ENCODE measurements at places on chromosomes 4 and X.
A peak's percentile ranks its signal among the peaks of the same experiment; 100 is the strongest.

- DNase-seq = no peak
These were observed 43.5 kb upstream of the SERTM2 start for GRCh38 chrX:111467896-111468295.

DNA sequence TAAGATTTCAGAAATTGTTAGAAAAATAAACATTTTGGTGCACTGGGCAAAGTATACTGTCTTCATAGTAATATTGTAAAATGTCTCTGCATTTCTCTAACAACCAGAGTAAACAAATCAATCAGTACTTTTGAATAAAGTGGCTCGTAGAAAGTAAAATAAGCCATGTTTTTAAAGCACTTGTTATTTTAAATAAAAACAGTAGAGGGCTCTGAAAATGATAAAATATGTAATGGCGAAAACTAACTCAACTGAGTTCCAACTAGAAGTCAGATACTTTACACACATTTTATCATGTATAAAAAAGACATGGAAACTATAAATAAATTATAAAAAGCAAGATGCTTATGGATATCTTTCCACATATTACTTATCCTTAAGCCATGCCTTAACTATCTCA, 1134.4 kb downstream of the PDHA2 start:
- DNase-seq = no peak

DNA sequence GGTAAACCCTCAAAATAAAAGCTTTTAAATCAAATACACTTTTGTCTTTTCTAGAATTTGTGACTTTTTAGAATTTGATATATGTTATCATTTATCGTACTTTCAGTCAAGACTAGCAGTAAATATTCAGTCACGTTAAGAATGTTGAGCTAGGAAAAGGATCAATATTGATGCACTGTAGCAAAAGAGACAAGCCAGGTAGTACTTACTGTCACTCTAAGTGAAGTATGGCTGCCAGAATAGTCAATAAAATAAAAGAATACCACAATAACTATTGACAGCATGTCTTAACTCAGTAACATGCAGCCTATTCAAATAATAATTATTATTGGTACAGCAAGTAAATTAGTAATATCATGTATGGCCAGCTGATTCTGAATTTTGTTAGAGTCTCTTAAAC, 43.6 kb upstream of the GPRIN3 start:
- no peak for DNase-seq

GRCh38 chrX:152988536-152989291, 5.2 kb downstream of the PNMA5 start:
- no peak for DNase-seq

DNA sequence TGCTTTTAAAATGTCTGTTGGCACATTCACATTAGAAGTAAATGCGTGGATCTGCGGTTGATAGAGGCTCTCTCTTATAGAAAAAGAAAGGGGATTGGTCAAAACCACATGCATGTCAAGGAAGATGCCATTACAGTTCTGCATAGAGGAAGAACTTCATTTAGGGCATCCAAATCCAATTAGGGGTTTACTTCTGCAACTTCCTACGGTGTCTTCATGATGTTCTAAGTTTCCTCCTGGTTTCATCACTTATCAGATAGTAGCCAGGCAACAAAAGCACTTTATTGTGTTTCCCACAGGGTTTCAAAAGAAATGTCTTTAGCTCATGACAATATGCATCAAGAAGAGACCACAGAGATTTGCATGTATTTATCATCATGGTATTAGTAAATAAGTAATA, 136.0 kb upstream of the HPGD start:
- DNase-seq = no peak

- DNase-seq = no peak
These were observed 60.9 kb upstream of the IBSP start for GRCh38 chr4:87738483-87738882.

- DNase-seq = no peak
These were observed 20.4 kb upstream of the SEPSECS start for GRCh38 chr4:25180524-25181131.

DNA sequence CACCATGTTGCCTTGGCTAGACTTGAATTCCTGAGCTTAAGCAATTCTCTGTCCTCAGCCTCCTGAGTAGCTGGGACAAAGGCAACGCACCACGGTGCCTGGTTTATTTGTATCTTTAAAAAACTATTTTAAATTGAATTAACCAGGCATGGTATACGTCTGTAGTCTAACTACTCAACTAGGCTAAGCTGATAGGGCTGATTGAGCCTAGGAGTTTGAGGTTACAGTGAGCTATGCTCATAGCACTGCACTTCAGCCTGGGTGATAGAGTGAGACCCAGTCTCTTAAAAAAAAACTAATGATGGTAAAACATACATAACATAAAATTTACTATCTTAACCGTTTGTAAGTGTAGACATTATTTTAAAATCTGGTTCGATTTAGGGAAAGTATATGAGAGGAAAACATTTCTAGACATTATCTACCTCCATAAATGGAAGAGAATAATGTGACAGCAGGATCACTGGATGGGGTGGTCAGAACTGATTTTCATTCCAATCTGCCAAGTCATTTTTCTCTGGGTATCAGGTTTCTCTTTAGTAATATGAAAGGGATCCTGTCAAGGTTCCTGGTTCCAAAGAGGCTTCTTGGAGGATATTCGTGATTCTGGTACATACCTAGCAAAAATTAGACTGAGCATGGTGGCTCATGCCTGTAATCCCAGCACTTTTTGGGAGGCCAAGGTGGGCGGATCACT, 8.7 kb upstream of the ITGB1BP2 start:
- no peak for DNase-seq

GRCh38 chrX:32126997-32127396, 1055.2 kb upstream of the FTHL17 start:
- DNase-seq = no peak

DNA sequence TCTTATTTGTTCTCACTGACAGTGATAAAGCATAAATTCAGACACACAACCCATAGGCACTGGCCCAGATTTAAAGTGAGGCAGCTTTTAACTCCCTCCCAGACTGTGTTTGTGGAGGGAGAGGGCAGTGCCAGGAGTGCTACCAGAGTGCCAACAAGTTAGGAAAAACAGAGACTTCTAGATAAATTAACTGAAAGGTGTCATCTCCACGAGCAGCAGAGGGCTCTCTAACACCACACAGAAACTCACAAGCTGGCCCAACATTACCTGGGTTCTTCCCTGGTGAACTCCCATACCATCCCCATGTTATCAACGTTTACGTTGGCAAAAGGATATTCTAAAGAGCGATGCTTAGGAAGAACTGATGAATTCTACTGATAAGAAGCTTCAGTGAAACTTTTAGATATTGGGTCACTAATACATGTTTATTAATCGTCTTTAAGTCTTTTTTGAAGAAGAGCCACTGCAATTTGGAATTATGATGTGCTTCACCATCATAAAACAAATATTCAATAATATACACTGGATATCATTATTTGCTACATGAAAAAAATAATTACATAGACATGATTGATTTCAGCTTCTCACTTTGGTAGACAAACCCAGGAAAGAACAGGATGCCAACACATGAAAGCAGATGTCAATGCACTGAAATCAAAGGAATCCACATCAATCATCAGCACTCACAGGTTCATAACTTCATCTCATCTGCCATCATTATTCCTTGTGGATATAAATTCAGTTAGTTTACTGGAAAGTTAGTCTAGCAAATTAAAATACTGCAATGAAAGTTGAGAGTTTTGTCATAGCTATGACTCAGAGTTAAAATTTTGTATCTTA, 121.2 kb upstream of the NAP1L5 start:
- DNase-seq = no peak

DNA sequence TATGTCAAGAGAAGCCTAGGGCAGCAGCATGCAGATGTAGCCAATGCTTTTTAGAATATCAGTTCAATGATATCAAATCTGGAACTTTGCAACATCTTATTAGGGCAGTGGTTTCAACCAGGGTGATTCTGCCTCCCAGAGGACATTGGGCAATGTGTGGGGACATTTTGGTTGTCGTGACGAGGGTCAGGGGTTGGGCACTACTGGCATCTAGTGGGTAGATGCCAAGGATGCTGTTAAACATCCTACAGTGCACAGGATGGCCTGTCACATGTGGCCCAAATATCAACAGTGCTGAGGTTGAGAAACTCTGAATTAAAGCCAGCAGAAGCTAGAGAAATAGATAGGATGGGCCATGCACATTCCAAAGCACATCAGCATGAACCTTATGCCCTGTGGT, 152.3 kb downstream of the AMELX start:
- no peak for DNase-seq

DNA sequence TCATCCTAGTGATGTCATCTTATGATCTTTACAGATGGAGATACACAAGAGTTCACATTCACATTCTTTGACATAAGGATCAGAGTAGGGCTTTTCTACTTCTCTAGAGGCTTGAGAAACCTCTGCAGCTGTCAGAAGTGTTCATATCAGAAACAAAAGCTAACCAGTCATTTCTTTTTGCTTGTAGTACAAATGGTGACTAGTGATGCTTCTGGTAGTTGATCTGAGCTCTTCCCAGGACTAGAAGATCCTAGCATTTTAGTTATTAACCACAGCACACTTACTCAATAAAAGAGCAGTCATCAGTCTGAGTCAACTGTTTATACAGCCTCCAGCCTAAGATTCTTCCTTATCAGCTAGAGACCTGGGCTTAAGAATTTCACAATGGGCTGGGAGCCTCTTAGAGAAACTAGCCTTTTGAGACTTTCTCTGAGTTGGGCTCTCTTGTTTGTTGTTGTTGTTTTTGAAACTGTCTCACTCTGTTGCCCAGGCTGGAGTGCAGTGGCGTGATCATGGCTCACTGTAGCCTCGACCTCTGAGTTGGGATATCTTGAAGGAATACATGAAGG, 84.1 kb downstream of the TMEM164 start:
- DNase-seq = peak; percentile 80

DNA sequence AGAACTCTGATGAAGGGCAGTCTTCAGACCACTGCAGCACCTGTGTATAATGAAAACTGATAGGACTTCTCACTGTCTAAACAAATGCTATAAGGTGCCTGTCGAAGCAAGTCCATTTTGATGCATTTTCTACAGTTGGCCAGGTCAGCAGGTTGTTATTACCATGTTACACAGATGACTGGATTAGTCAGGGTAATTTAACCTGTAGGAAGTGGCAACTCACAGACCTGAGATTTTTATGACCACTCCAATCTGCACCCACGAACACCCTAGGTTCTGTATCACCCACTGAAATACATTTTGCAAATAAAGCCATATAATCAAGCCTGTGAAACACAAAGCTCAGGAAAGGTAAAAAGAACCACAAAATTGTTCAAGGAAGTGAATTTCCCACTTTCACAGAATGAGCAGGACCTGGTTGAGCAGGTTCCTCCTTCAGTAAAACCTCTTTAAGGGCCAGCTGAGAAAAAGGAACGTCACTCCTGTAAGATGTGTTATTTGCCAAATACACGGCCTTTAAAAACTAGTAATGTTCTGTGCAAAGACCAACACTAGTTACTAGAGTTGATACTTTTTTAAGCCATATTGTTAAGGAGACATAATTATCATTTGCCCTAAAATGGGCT, 12.7 kb downstream of the MAML3 start:
- no peak for DNase-seq

DNA sequence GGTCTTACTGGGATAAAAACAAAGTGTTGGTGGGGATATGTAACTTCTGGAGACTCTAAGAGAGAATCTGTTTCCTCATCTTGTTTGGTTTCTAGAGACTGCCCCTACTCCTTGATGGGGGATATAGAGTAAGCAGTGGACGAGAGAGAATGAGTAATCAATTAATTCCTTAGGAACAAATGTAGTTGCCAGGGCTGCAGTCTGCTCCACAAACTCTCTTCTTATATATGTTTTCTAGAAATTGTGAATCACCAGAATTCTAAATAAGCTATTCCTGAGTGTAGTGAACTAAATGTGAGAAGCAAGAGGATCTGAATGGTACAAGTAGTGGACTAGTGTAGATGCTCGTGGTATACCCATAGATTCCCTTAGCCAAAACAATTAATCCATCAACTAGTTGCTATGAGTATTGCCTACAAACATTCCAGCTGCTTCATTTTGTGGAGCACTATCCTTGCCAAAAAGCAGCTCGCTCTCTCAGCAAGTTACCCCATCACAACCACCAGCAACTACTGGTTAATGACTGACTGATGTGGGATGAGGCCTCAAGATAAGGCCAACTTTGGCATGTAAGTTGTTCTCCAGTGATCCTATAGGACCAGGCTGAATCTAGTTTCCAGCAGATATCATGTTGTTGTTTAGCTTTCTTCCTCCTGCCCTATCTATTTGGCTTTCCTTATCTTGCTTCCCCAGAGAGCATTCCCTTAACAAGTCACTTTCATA, 273.0 kb downstream of the SLC7A11 start:
- DNase-seq = peak; percentile 46

DNA sequence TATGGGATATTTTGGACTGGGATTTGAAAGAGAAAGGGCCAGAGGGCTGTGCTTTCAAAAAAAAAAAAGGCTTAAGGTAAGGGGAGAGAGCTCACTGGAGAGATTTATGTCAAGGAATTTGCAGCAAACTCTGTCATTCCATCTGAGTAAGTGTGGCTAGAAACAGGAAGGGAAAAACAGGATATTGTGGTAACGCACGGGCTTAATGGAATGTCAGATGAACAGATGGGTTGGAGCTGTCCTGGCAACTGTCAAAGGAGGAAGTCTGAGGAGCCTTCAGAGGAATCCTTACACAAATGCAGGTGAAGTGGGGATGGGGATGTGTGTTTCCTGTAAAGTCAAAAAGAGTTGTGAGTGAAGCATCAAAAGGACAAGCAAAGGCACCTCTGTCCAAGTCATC, 15.1 kb upstream of the NKX3-2 start:
- peak; percentile 40 for DNase-seq

GRCh38 chrX:3592184-3592583, 121.3 kb downstream of the PRKX start:
- DNase-seq = no peak

GRCh38 chrX:135213200-135213844, 38.5 kb upstream of the ETDA start:
- no peak for DNase-seq

GRCh38 chr4:38624311-38624710, 39.7 kb upstream of the KLF3 start:
- no peak for DNase-seq

DNA sequence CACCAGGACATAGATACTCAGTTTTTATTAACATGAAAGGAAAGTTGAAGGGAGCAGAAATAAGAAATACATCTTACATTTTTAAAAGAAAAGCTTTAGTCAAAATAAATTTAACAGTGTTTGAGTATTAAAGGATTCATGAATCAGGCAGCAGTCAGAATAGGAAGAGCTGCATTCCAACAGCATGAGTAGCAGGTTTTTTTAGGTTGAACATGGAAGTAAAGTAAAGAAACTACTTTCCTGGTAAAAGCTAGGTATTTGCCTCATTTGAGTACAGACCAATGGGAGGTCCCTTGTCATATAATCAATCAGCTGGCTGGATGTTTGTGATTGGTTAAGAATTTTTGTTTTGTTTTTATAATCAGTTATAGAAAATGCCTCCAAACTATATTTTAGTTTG, 645.9 kb upstream of the INTU start:
- DNase-seq = peak; percentile 16

- DNase-seq = no peak
These were observed 101.5 kb downstream of the CCDC160 start for GRCh38 chrX:134338527-134338926.
